SW 1271 (cell line): ENCODE measurements at places on chromosomes 5 and 9.

- peak; percentile 42 for DNase-seq
These were observed 637.7 kb downstream of the SEMA5A start for GRCh38 chr5:8908055-8908683.

DNA sequence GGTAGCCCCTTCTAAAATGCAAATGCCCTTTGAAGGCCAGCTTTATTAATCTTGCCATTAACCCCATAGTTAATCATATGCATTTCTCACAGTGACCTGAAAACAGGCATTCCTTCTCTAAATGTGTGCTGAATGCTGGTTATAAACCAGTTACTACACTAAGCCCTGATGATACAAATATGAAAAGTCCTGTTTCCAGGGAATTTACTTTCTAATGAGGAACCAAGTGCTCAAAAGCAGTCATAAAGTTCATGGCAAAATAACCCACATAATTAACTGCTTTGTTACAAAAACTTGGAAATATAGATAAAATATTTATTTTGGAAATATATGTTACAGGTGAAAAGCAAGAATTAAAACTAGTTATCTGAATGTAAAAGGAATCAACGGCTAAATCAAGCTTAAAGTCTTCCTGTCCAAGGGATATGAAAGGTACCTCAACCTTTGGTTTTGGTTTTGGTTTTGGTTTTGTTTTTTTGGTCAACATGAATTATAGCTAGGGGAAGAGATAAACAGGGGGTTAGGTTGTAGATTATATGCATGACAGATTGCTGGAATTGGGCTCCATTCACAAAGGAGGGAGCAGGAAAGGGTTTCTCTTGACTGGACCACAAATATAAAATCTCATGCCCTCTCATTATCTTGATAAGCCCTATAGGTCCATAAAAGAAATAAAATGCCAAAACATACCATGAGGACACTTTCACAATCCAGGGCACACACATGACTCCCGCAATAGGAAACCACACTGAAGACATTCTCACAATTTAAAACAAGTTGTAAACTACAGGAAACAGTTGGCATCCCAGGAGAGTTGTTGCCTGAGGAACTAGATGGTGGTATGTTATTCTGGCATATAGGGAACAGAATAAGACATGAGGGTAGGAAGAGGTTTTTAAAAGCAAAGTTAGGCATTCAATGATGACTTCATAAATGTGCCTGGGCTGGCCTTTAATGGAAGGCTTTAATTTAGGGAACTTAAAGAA, 46.7 kb upstream of the MACIR start:
- no peak for DNase-seq

DNA sequence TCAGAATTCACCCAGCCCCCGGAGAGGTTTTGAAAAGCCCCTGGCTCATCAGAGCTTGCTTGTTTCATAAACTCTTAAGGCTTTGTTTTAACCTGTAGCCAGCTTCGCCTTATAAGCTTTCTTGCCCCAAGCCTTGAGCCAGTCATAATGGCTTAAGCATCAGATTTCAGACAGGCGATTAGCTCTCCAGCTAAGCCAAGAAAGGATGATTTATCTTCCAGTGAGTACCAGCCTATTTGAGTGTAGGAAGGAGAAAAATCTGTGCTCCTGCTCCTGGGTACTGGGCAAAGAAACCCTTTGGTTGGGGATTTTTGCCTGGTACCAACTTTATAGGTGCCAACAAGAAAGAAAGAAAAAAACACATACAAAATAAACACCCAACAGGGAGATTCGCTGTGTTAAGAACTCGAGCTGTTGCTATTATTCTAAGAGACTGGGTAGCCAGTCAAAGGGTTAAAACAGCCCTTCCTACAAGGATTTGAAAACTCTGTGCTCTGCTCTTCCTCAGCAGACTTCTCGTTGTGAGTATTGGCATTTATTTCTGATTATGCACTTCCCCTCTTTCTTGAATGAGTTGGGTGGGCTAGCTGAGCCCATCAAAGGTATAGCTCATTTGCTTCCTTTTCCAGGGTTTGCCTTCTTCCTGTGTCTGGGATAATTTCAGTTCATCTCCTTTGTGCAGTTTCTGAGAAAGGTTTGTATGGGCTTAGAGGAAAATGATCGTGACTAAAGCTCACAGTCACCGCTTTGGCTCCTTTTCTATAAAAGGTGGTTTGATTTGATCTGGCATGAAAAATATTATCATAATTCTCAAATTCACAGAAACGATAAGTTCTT, 157.2 kb upstream of the DMRT1 start:
- no peak for DNase-seq

- no peak for DNase-seq
These were observed 101.1 kb downstream of the PSD2 start for GRCh38 chr5:139896718-139897117.

DNA sequence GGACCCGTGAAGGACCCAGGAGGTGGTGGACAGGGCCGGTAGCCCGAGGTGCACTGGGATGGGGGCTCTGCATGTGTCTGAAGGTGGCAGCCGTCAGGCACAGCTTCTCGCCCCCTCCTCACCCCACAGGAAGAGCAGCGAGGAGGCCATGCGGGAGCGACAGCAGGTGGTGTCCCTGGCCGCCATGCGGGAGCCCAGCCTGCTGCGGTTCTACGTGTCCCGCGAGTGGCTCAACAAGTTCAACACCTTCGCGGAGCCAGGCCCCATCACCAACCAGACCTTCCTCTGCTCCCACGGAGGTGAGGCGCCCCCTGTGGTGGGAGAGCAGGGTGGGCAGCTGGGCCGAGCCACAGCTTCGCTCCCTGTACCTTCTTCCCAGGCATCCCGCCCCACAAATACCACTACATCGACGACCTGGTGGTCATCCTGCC, 39.9 kb downstream of the USP20 start:
- no peak for DNase-seq

DNA sequence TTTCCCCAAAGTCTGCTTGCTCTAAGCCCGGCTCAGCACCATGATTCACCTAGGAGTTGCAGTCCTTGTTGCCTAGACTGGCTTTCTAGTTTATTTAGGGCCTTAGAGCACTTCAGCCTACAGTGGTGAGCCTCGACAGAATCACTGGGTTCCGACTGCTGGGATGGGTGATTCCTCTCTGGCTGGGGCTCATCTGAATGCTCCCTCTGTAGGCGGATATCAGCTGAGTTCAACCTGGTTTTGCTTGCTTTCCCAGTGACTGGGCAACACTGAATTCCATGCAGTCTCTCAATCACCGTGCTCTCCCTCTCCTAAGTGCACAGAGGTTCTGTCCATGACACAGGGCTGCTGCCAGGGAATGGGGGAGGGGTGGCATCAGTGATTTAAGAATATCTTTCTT, 54.1 kb downstream of the OSMR start:
- no peak for DNase-seq

DNA sequence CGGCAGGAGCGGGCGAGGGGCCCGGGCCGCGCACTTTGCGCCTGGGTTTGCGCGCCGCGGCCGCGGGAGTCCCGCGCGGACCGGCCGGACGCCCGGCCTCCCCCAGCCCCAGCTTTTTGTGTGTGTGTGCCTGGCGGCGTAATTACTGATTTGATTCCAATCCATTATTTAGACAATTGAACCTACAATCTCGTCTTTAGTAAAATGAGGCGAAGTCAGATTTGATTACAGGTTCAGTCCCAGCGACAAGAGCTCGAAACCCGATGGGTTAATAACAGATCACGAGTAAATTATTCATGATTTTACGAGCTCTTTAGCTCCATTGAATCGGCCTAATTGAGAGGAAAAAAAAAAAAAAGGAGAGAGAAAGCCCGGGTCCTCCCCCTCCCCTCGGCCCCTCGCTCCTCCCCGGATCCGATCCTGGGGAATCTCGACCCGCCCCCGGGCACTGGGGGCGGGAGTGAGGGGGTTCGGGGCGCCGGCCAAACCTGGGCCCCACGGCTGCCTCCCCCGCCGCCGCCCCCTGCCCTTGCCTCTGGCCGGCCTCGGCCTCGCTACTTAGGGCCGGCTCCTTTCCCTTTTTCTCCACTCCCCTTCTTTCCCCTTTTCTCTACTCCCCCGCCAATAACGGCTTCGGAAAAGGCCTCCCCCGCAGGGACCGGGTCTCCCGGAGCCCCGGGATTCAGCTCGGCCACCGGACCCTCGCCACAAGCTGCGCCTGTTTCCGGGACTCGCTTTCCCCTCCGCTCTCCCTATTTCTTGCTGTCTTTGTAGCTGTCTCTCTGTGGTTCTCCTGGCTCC, 6.6 kb downstream of the LHX2 start:
- no peak for DNase-seq

- peak; percentile 71 for DNase-seq
These were observed 1.7 kb upstream of the SPRY4 start for GRCh38 chr5:142326480-142326938.

DNA sequence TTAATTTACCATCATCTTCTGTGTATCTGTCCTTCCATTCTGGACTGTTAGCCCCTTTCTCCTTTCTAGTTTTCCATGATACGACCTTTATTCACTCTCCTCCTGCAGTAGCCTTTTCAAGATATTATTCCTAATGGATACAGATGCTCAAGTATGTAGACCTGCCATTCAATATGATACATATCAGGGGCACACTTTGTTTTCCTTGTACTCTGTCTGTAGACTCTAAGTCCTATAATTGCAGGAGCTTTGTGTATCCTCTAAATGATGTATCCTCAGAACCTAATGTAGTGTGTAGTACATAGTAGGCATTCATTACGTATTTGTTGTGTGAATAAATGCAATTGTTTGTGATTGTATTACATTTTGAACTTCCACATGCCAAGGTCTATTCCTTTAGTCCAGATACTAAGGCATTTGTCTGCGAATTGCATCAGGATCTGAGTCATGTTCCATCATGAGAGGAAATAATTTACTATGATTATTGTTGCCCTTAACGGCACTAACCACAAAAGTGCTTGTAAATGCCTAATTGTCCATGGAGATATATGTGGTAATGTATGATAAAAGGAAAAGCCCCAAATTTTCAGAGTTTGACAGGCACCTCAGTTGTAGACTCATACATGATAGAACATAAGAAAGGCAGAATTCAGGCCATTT, 57.1 kb upstream of the IZUMO3 start:
- DNase-seq = no peak

DNA sequence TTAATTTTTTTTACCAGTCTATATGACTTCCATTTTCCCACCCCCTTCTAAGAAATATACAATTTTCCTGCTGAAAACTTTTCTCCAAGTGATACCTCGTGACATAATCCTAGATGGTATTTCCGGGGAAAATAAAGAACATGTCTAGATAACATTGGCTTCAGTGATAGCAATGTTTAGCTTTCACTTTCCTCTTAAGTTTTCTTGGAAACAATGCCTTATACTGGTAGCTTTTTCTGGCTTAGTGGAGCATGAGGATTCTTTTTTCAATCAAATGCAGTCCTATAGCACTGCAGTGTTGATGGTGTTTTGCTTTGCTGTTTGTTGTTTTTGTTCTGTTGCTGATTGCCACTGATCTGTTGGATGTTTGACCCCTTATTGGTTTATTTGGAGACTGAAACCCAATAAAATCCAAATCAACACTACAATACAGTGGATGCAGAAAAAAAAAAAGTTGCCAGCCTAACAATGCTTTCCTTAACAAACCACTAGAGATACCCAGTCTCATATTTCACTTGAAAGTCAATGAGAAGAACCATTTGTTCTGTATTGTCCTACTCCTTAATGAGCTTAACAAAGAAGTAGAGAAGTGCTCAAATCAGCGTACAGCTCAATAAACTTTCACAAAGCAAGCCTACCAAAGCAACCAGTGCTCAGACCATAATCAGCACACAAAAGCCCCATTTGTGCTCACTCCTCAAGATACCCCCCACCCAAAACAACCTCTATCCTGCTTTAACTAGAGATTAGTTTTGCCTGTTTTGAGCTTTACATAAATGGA, 74.2 kb upstream of the GRAMD2B start:
- DNase-seq = no peak

DNA sequence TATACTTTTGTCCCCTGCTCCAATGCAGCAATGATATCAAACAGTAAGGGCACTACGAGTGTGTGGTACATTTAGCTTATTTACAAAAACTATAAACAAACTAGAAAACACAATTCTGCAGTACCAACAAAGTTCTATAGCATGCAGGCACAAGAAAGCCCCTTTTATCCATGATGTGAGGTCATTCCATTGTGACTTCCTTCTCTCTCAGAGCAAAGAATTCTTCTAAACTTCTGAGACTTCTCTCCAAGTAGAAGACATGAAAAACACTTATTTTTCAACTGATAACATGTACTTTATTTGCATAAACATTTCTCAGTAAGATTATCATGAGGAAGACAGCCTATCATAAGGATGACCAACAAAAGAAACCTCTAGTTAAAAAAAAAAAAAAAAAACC, 569.8 kb downstream of the TLE1 start:
- no peak for DNase-seq

DNA sequence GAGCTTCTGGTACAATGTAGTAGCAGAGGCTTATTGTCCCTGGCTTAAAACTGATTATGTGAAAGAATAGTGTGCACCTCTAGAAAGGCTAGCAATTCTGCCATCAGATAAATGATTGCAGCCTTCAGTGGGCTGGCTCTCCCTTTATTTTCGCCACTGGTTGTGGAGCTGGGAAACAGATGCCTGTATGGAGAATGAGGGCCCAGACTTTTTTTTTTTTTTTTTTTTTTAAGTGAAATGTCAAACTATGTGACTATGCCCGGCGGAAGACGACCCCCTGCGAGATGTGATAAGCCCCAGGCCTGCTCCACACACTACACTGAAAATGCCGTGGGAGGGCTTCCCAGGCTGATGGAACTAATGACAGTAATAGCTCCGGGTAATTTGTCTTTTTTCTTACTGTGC, 28.7 kb downstream of the ISL1 start:
- DNase-seq = no peak

DNA sequence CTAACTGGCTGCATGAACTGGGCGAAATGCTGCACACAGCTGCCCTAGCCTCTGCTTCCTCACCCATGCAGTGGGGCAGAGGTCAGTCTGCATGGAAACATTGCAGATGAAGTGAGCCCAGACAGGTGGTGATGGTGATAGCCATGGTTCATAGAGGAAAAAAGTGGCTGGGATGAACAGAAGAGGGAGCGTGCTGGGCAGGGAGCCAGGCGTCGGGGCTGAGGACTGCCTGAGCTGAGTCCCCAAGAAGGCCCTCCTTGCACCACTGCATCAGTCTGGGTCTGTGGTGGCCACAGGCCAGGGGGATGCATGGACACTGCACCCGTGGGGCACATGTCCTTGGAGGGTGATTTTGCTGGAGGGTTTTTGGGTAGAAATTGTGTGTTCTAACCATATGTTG, 80.5 kb downstream of the AMBP start:
- DNase-seq = no peak

- DNase-seq = no peak
These were observed 141.7 kb upstream of the ABCA1 start for GRCh38 chr9:105069696-105070095.

DNA sequence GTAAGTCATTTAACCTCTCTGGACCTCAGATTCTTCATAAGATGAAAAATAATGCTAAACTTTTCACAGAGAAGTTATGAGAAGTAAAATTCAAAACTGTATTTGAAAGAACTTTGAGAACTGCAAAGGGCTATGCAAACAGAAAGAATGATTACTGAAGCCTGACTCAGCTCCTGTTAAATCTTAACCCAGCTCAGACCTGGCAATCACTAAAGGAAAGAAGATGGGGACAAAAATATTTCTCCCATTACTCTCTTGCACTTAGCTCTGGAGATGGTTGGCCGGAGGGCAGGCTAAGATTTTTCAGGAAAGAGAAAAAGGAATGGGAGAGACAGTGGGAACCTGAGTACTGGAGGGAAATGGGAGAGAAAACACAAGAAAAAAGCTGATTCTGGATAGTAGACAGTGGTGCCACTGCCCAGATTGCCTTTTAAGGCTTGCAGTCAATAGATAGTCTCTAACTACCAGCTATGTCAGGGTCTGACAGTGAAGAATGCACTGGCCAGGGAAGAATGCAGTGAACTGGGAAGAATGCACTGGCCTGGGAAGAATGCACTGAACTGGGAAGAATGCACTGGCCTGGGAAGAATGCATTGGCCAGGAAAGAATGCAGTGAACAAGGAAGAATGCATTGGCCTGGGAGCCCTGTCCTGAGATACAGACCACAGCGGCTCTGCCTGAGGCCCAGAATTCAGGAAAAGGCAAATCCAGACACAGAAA, 25.2 kb upstream of the CEMIP2 start:
- no peak for DNase-seq
